ENCODE measurements at places on chromosomes 13 and 19. TPM values are rescaled to one million over a fixed set of nuclear protein-coding genes. Genes with fewer than 3 reads are reported as not detected.

CCL25 gene
- total RNA-seq: not detected

COL5A3 gene
- total RNA-seq: 1.0 TPM

- no peak overlapping the region for H3K4me3 ChIP-seq
- no peaks in the 10 kb centered on the region for H3K27me3 ChIP-seq
- H3K27ac ChIP-seq: no peak overlapping the region
- no peak for DNase-seq
Measured at GRCh38 chr19:5137114-5137513, 168.2 kb downstream of the KDM4B start.

GRCh38 chr13:79307866-79308298 is 98.2 kb downstream of the RBM26 start:
- H3K4me1 ChIP-seq: no peaks in the 10 kb centered on the region
- H3K27me3 ChIP-seq: no peaks in the 10 kb centered on the region
- DNase-seq: peak; percentile 18
- no peak overlapping the region for H3K4me3 ChIP-seq
- H3K36me3 ChIP-seq: no peaks in the 10 kb centered on the region
- H3K27ac ChIP-seq: no peak overlapping the region

- peak; percentile 56 for DNase-seq
- H3K4me3 ChIP-seq: no peak overlapping the region
- no peak overlapping the region for H3K27ac ChIP-seq
- no peaks in the 10 kb centered on the region for H3K36me3 ChIP-seq
- no peaks in the 10 kb centered on the region for H3K4me1 ChIP-seq
- H3K27me3 ChIP-seq: peaks cover 15% of the 10 kb centered on the region
Measured at GRCh38 chr13:27868641-27869435, 51.0 kb upstream of the PDX1 start.

DNA sequence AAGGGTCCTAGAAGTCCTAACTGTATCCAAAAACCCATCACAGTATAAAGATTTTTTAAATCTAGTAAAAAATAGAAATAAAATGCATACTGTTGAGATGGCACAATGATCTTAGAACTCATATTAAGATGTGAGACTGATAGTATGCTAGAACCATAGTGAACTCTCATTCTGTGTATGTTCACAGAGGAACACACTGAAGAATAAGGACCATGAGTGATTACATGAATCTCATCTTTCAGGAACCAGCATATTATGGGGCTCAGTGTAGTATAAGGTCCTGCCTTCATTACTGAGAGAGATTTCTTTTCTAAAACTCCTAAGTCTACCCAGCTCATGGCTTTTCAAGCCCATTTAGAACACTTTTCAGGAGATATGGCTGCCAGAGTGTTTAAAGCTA is 59.8 kb upstream of the RFC3 start:
- no peak for DNase-seq
- H3K27me3 ChIP-seq: no peaks in the 10 kb centered on the region
- no peaks in the 10 kb centered on the region for H3K4me1 ChIP-seq
- H3K4me3 ChIP-seq: no peak overlapping the region

GRCh38 chr19:32257326-32258073 is 87.9 kb upstream of the ZNF507 start:
- H3K4me3 ChIP-seq: no peak overlapping the region
- no peaks in the 10 kb centered on the region for H3K36me3 ChIP-seq
- DNase-seq: no peak
- H3K27ac ChIP-seq: no peak overlapping the region
- H3K27me3 ChIP-seq: no peaks in the 10 kb centered on the region
- H3K4me1 ChIP-seq: peaks cover 2% of the 10 kb centered on the region

DNA sequence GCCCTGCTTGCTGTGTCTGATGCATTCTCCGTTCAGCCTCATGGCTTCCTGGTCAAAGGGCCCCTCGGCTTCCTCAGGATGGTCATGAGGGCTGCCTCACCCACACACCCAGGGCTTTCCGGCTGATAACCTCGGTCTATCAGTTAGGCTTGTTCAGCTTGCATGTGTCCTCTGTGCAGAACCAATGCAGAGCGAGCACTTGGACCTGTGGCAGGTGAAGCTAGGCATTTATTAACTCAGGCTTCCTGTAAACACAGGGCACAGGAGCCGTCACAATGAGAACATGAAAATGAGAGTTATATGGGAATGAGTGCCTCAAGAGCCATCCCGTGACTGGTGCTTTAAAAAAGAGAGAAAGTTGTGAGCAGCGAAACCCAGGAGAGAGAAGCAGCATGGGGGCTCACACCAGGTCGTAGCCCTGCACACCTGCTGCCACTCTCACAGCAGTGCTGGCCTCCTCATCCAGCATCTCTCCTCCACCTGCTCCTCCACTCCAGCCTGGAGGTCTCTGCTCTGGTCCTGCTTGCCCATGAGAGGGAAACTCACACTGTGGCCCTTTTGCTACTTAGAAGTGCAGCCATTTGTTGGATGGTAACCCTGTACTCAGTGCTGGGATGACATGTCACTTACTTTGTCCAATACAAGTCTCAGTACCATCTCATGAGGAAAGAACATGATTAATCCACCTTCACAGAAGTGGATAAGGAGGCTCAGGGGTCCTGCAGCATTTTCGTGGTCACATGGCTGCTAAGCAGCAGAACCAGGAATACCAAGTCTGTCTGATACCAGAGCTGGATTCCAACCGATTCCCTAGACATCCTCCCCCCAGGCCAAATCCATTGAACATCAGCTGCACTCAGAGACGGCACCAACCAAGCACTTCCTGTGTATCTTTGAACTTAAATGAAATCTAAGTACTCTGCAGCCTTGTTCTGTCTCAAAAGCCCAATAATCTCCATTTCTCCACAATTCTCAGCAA is 50.5 kb upstream of the IRS2 start:
- H3K27ac ChIP-seq: no peak overlapping the region
- H3K36me3 ChIP-seq: no peaks in the 10 kb centered on the region
- no peaks in the 10 kb centered on the region for H3K27me3 ChIP-seq

GRCh38 chr13:26538363-26539317 is 18.8 kb upstream of the WASF3 start:
- H3K4me1 ChIP-seq: no peaks in the 10 kb centered on the region
- H3K27me3 ChIP-seq: no peaks in the 10 kb centered on the region
- H3K36me3 ChIP-seq: no peaks in the 10 kb centered on the region
- no peak for DNase-seq
- no peak overlapping the region for H3K27ac ChIP-seq

GRCh38 chr13:88074794-88075510 is 403.8 kb downstream of the SLITRK5 start:
- H3K4me1 ChIP-seq: no peaks in the 10 kb centered on the region
- DNase-seq: no peak
- no peaks in the 10 kb centered on the region for H3K36me3 ChIP-seq
- no peaks in the 10 kb centered on the region for H3K27me3 ChIP-seq
- H3K4me3 ChIP-seq: no peak overlapping the region

- H3K27ac ChIP-seq: no peak overlapping the region
- no peaks in the 10 kb centered on the region for H3K27me3 ChIP-seq
- no peaks in the 10 kb centered on the region for H3K4me1 ChIP-seq
- peak; percentile 86 for DNase-seq
- H3K4me3 ChIP-seq: no peak overlapping the region
- H3K36me3 ChIP-seq: no peaks in the 10 kb centered on the region
Measured at GRCh38 chr19:14048443-14049153, 13.3 kb downstream of the PALM3 start.

GRCh38 chr19:4589579-4590410 is 30.3 kb upstream of the SEMA6B start:
- peaks cover 5% of the 10 kb centered on the region for H3K4me1 ChIP-seq
- no peak overlapping the region for H3K4me3 ChIP-seq
- no peak overlapping the region for H3K27ac ChIP-seq
- peak; percentile 54 for DNase-seq
